ENCODE measurements at places on chromosomes 7 and 10. TPM values are rescaled to one million over a fixed set of nuclear protein-coding genes. Genes with fewer than 3 reads are reported as not detected.

CYP2E1 gene
- total RNA-seq: 0.44 TPM

CYP2C19 gene
- total RNA-seq: not detected

ANKRD1 gene
- 2.6 TPM for total RNA-seq

LHFPL3 gene
- not detected for total RNA-seq

CNNM1 gene
- 0.33 TPM for total RNA-seq

EGR2 gene
- 0.33 TPM for total RNA-seq

CRTAC1 gene
- not detected for total RNA-seq

SOSTDC1 gene
- total RNA-seq: 0.15 TPM

AKR1C8 gene
- total RNA-seq: not detected

CASTOR2 gene
- total RNA-seq: 27.6 TPM

ITIH5 gene
- 2.8 TPM for total RNA-seq

BICC1 gene
- total RNA-seq: 72.9 TPM

GRM3 gene
- not detected for total RNA-seq

SPDYE8 gene
- total RNA-seq: not detected

SUN3 gene
- not detected for total RNA-seq

FAM237B gene
- not detected for total RNA-seq

NKX2-3 gene
- not detected for total RNA-seq

CDK13 gene
- total RNA-seq: 65.9 TPM

AFAP1L2 gene
- 0.29 TPM for total RNA-seq

NEUROD6 gene
- not detected for total RNA-seq

EGFR gene
- total RNA-seq: 88.3 TPM

NPFFR1 gene
- total RNA-seq: not detected

FEZF1 gene
- total RNA-seq: not detected

ITGB8 gene
- total RNA-seq: 25.0 TPM

ZNF518A gene
- 12.1 TPM for total RNA-seq
